HS-27A (cell line): ENCODE measurements at places on chromosomes 4 and X.

DNA sequence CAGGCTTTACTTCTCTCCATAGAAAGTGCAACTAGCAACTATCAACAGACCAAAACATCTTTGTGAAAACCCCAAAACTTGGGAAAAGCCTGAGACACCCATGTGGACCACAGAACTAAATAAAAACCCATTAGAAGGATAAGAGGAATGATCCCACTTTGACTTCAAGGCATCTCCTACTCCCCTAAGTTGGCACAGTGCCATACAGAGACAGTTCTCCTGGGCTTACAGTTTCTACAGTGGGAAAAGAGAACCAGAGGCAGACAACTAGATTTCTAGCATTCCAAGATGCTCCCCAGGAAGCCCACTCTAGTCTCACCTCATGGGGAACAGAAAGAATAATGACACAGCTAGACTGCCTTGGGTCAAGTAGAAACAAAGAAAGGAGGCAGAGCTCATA, 20.4 kb downstream of the TMLHE start:
- no peak for DNase-seq

DNA sequence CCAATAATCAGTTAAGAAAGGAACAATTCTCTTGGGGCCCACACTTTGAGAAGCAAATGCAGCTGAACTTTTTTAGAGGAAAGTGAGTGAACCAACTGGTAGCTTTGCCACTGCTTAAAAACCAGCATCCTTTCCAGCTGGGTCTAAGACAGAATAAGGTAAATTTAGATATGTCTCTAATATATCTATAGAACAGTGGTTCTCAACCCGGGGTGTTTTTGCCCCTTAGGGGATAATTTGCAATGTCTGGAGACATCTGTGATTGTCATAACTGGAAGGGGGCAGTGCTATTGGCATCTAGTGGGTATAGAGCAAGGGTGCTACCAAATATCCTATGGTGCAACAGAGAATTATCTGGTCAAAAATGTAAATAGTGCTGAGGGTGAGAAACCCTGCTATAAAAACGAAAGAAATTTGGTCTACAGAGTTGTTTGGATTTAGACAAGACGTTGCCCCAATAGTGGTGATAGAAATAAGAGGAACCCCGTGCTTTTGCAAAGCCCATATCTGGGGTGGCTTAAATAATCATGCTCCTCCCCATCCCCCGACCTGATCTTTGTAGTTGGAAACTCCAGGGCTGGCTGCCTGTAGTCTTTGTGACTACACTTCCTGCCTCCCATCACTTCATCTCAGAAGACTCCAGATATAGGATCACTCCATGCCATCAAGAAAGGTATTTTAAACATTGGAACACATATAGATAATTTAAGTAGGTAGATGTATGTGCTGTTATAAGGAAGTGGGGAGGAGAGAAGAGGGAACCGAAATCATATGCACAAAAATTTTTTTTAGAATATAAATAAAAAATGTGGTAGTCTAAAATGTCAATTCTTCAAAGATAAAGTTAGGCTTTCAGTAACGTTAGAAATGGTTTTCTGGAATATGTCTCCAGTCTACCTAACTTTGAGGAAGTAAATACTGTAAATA, at the start of gene TLR7:
Gene TLR7 (plus strand): TSS at position 622 of the 927 bp plus-strand sequence. CDS start 507 bp downstream, outside the sequence.
- DNase-seq: no peak

- peak; percentile 41 for DNase-seq
Observed at GRCh38 chr4:186621959-186622553, 66.7 kb upstream of the MTNR1A start.

- no peak for DNase-seq
Observed at GRCh38 chr4:47493238-47494123, 8.4 kb downstream of the ATP10D start.

GRCh38 chr4:288891-289290, 16.4 kb downstream of the ZNF732 start:
- no peak for DNase-seq

DNA sequence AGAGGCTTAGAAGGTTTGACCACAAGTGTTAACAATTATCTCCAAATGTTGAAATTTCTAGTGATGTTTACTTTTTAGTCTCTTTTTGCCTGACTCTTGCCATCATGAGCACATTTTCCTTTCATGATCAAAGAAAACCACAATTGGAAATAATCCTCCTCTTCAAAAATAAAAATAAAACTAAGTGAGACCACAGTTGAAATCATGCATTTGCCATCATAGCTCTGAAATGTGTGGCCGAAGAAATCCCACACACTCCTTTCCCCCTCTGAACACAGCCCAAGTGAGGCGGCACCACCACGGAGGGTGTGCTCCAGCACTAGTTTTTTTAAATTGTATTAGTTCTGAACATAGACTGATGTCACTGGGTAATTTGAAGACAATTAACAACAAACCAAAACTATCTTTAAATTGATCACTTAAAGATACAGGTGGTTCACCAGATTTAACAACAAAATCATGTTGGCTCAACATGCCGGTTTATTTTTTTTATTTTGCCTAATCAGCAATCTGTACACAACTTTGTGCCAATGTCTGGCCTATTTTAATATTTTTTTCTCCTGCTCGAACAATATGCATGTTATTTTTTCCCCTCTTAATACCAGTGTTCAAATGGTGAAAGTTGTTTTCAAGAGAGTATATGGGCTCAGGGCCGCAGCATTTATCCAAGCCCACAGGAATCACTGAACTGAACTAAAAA, 17.6 kb downstream of the APBB2 start:
- DNase-seq: no peak

DNA sequence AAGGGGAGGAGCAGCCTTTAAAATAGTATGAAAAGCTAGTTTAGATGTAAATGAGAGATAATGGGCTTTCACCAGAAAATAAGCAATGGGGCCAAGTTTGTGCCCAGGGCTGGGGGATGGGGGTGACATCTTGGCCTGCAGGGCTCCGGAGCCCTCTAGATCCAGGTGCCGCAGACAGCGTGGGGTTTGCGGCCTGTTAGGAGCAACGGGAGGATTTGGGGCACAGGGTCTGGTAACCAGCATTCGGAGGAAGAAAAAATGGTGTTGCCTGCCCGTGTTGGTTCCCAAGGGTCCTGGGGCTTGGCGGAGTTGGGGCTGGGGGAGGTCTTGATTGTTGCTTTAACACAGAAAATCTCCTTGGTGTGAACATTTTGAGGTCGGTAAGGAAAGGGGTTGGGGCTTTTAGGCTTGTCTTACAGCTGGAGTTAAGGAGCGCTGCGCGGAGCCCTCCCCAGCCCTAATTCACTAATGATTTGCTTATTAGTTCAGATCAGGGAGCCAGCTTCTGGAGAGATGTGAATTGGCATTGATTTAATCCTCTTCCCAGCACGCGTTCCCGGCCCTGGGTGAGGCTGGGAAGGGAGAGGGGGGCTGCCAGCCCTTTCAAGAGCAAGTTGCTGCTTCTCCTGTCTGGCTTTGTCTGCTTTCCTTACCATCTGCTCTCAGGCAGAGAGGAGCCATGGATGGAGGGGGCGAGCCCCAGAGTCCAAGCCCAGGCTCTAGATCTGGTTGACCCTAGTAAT, 443.4 kb downstream of the BCOR start:
- DNase-seq: no peak

- no peak for DNase-seq
Observed at GRCh38 chrX:134849390-134849789, 141.4 kb upstream of the SMIM10 start.

DNA sequence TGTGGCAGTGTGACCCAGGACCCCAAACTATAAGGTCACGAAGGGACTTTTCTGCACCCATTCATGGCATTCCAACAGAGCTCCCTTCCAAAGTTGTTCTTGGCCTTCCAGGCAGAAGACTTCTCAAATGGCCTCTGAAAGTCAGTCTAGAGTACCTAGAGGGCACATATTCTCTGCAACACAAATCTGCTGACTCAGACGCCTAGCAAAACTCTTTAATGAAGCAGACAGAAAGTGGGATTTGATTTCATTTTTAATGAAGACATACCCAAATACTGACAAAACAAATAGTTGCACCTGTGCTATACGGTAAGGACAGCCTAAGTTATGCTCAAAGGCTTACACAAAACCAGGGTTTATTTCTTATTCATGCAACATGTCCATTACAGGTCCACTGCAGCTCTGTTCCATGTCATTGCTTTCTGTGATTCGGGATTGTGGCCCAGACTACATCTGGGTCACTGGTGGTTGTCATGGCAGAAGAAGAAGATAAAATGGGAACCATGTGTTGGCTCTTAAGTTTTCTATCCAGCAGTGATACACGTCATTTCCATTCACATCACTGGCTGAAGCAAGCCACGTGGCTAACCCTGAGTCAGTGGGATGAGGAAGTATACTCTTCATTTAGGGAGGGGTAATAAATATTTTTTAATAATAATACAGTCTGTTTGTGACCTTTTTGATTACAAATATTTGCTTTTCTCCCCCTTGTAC, 57.7 kb downstream of the NAT8L start:
- no peak for DNase-seq

DNA sequence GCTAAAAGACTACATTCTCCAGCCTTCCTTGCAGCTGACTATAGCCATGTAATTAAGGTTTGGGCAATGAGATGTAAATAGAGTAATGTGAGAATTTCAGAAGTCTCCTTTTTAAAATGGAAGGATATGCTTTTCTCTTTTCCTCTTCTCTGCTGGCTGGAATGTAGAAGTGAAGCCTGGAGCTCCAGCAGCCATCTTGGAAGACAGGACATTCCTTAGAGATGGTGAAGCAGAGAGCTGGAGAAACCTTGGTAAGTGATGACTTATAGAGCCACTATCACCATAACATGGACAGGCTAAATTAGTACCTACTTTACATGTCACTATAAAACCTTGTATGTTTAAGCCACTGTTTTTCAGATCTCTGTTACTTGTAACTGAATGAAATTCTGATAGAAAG, 48.0 kb downstream of the RASL11B start:
- no peak for DNase-seq

DNA sequence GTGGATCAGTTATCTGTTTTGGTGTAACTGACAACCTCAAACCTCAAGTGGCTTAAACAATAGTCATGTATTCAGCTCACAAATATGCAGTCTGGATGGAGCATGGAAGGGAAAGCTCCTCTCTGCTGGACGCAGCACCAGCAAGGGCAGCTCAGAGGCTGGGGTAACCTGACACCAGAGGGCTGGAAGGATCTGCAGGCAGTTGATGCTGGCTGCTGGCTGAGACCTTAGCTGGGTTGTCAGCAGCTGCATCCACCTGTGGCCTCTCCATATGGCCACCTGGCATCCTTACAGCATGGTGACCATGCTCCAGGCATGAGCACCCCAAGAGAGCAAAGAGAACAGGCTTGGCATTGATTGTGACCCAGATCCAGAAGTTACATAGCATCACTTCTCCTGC, 46.7 kb downstream of the ENPP6 start:
- DNase-seq: peak; percentile 1

- DNase-seq: no peak
Observed at GRCh38 chr4:67087897-67088296, 457.4 kb downstream of the CENPC start.

DNA sequence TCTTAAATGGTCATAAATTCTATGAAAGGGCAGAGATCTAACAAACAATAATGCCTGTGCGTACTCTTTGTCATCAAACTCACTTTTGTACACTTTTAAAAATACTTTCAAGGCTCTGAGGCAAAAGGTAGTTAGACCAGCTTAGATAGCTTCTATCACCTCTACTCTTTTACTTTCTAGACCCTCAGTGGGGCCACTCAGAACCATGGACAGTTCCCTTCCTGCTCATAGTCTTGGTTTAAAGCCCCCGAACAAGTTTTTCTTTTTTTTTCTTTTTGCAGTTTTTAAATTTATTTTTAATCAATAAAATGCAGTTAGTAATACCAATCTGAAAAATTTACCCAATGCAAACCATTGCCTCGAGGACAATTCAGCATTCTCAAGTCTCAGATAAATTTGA, 460.5 kb upstream of the CNKSR2 start:
- DNase-seq: no peak

- DNase-seq: peak; percentile 92
Observed at GRCh38 chr4:151484396-151485102, 75.6 kb downstream of the FHIP1A start.

DNA sequence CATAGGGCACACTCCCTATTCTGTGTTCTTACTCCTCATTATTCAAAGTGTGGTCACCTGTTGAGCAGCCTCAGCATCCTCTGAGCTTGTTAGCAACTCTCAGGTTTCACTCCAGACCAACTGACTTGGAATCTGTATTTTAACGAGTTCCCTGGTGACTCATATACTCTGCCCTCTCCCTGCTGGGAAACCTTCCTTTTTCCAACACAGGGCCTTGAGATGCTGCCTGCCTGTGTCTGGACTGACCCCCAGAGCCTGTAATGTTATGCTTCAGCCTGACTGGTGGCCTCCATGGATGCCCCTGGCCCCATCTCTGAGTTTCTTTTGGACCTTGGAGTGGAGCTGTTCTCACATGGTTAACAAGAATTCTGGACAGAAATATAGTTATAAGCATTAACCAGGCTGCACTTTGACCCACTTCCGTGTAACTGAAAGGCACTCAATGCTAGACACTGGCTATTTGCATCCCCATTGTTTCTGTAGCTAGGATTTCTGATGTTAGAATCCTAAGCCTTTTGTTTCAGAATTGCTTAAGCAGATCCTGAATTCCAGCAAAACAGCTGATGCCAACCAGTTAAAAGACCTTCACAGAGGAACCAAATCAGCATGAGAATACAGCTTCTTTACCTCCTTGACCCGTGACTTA, 262.6 kb downstream of the STIM2 start:
- no peak for DNase-seq

DNA sequence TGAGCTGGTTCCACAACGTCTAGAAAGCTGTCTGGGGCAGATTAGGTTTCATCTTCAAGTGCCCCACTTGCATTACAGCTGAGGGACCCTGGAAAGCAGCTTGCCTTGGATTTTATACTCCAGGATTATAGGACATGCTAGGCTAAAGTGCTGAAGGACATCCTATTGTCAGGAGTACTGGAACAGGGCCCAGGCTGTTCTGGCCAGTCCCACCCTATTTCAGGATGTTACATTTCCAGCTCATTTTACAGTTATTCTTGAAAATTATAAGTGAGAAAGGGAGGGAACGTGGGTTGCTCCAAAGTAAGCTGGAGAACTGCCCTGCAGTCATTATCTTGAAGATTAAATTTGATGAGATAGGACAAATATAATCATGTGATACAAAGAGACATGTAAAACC, 71.0 kb upstream of the UGT8 start:
- DNase-seq: no peak

- DNase-seq: no peak
Observed at GRCh38 chr4:182518421-182518820, 275.2 kb downstream of the TENM3 start.

GRCh38 chr4:10554121-10554520, 96.9 kb upstream of the ZNF518B start:
- DNase-seq: no peak

DNA sequence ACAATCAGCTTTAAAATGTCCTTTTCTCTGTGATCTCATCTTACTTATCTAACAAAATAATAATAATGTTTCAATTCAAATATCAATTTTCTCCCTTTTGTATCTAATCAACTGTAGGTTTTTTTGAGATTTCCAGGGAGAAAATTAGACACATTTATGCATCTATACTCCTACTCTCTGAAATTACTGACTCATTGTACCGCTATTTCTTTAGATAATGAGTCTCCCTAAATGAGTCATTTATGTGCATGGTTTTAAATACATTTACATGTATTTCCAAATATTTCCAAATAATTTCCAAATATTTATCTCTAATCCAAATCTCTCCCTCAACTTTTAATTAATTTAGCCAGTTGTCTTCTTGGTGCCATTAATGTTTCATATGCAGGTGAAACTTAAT, 621.0 kb downstream of the TECRL start:
- no peak for DNase-seq

- DNase-seq: no peak
Observed at GRCh38 chr4:122814426-122814825, 12.2 kb upstream of the FGF2 start.
